ENCODE measurements at places on chromosomes 5 and 9.
A peak's percentile ranks its signal among the peaks of the same experiment; 100 is the strongest.

GRCh38 chr9:121232251-121232650 is 30.6 kb upstream of the RAB14 start:
- DNase-seq = no peak

DNA sequence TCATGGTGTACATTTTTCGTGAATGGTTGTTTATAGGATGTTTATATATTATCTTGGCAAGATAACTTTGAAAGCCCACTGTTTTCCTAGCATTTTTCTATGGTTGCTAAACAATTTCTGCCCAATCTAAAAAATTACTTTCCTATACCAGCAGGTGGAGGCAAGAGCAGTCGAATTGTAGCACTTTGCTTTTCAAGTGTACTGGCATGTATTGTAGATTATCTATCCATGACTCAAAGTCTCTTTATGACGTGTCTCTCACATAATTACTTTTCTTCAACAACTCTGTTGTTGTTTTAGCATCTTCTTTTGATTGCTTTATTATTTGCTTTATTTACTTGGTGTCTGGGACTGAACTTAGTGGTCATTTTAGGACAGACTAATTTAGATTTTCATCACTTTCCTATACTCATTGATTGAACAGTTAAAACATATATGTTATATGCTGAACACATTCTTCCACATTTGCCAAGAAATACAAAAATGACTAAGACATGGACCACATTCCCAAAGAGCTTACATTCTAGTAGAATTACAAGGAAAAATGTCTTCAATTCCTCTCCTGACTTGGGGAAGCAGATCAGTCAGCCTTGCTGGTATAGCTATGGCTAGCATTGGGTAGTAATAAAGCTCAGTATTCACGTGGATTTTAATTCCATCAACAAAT is 20.7 kb downstream of the NLN start:
- no peak for DNase-seq

DNA sequence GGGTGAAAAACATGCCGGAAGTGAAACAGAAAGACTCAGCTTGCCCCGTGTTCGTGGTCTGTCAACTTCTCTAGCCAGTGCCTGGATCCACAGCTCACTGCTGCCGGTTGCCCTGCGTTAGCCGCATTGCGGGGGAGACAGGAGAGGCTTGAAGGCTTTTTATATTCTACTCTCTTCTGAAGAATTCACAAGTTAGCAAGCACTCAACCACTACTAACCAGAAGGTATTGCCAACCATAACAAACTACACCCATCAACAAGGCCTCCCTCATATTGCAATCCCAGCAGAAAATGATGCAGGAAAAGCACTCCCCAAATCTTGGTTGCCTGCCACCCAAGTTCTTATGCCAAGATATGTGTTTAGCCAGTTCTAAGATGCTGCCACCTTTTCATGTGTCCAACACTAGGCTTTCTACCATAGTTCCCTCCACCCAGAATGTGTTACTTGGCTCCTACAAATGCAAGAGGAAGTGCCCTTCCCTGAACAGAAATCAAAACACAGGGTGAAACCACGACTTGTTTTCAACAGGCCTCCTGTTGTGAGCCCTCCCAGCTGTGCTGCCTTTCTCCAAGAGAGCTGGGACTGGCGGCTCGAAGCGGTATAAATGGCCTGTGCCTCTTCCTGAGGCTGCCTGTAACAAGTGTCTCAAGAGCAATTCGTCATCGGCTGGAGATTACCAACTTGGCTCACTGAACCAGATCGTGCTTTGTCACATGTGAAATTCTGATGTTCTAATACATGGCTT is 129.0 kb downstream of the SNX18 start:
- DNase-seq = peak; percentile 74

- no peak for DNase-seq
Measured at GRCh38 chr5:119332978-119333401, 22.8 kb upstream of the TNFAIP8 start.

DNA sequence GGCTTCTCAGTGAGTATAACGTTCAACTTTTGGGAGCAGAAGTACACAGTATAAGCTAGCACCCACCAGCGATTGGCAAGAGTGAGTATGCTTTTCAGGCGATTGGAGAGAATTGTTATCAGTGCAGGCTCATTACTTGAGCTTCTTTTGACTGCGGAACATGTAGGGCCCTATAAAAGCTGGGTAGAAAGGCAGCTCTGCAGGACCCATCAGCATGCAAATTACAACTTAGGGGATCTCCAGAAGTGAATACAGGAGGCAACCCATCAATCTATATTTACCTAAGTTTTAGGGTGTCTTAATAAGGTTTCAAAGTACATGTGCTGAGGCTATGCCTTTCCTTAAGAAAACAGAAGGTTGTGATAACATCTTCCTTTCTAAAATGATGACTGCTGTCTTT is 225.0 kb downstream of the MLLT3 start:
- no peak for DNase-seq

- peak; percentile 18 for DNase-seq
Measured at GRCh38 chr5:133245191-133246052, 193.6 kb downstream of the HSPA4 start.

GRCh38 chr5:9670371-9670770 is 40.2 kb upstream of the TAS2R1 start:
- no peak for DNase-seq

DNA sequence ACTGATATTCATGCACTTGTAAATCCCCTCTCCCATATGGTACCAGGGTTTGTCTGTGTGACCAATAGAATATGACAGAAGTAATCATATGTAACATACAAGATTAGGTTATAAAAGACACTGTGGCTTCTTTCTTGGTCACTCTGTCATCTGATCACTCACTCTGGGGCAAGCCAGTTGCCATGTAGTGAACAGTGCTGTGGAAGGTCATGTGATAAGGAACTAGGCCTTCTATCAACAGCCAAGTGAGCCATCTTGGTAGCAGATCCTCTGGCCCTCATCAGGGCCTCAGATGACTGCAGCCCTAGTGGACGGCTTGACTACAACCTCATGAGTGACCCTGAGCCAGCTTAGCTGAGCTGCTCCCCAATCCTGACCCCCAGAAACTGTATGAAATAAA is 30.0 kb upstream of the MATR3 start:
- no peak for DNase-seq

DNA sequence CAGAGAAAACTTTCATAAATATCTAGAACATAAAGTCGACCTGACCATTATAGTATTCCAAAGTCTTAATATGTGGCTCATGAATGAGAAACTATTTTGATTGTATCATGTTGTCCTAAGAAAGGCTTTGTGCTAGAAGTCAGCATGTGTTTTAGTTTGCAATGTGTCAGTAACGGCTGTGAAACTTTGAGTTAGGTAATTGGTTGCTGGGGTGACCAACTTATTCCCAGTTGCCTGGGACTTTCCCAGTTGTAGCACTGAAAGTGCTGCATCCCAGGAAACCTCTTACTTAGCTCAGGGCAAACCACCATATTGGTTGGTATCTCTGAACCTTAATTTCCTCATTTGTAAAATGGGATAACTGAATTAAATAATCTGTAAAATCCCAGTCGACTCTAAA is 114.6 kb upstream of the SLC12A2 start:
- DNase-seq = no peak
